ENCODE measurements at places on chromosomes 5 and 9.

DNA sequence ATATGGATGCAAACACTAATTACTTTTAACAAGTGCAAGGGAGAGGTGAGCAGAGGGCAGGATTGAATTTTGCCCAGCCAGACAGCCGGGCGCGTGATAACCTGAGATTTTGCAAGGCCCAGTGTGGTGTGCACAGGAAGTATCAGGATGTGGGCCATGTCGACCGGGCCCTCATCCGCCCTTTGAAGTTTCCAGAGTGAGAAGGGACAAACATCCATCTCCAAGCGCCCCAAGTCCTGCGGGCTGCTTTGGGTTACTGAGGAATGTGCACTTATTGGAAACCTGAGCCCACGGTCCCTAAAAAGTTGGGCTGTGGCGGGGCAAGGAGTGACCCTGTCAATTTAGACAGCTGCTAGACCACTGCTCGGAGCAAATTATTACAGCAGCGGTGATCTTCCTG is 272.2 kb upstream of the IRX2 start:
- no peak for DNase-seq

- peak; percentile 95 for DNase-seq
Observed at GRCh38 chr5:174532455-174533453, 191.6 kb upstream of the MSX2 start.

- no peak for DNase-seq
Observed at GRCh38 chr9:130499804-130500263, 55.1 kb downstream of the ASS1 start.

GRCh38 chr5:151661968-151662732 is 24.6 kb downstream of the SPARC start:
- peak; percentile 22 for DNase-seq

DNA sequence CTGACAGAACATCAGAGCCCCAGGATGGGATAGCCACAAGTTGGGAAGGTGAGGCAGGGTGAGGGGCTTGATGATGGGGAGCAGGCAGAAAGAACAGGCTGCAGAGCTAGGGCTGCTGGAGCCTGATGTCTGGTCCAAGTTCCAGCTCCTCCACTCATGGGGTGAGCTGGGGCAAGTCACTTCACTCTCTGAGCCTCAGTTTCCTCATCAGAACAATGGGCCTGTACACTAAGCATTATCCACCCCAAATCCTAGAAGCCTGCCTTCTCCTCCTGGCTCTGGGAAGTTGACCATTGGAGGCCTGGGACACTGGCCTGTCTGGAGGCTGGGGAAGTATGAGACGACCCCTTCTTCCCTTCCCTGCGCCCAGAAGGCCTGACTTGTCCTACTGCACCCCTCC is 51.8 kb upstream of the PSD2 start:
- no peak for DNase-seq

- no peak for DNase-seq
Observed at GRCh38 chr5:51395245-51395644, 12.0 kb downstream of the ISL1 start.

- DNase-seq, result no peak
Observed at GRCh38 chr9:35294066-35294465, 132.3 kb downstream of the UNC13B start.

GRCh38 chr5:65611524-65611923 is 12.6 kb downstream of the TRIM23 start:
- DNase-seq, result no peak

DNA sequence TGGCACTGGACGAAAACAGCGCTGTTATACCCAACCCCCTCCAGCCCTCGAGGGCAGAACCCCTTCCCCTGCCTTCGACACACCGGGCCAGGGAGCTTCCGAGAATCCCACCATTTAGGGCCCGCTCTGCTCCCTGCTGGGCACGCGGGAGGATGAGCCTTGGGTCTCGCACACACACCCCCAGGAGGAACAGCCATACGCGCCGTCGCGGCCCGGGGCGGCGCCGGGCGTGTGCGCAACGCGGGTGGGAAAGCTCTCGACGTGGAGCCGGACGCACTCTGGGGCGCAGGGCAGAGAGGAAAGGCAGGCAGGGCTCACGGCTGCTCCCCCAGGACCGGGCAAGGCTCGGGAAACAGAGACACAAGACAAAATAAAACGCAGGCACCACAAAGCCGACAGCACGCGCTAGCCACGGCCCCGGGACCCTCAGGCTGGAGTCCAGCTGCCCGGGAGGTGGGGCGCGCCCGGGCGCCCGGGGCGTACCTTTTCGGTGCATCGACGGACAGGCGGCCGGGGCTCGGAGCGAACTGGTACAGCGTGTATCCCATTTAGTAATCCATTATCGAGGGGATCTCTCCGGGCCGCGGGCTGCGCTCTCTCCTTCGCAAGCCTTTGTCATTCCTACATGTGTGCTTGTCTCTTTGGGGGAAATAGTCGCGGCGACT is 789 bp downstream of the SEMA6A start:
- DNase-seq, result peak; percentile 13

- peak; percentile 79 for DNase-seq
Observed at GRCh38 chr5:134140530-134141201, 26.2 kb downstream of the TCF7 start.

DNA sequence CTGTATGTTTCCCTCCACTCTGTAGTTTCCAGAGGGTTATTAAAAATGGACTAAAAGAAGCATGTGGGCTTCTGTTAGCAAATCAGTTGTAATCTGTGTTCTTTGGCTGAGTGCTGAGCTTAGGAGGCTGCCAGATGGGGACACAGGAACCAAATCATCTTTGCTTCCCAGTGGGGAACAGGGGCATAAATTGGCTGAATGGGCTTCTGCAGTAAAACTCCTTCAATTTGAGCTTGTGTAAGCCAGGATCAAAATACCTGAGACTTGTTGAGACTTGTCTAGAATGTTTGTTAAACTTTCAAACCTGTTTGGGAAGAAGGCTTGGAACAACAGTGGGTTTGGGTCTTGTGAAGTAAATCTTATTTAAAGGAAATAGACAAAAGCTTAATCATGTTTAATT is 32.2 kb upstream of the TNFAIP8 start:
- peak; percentile 49 for DNase-seq

All from EH (cell line).